Stimulated activated CD4-positive, alpha-beta T cell treated with anti-CD3 and anti-CD28 coated beads, Interleukin-12 subunit alpha, Interleukin-12 subunit beta, amount 100 ng/mL, for 48 hours (primary cell): ENCODE measurements at places on chromosomes 4 and X.

- DNase-seq, result no peak
These were observed 69.2 kb upstream of the PNPLA4 start for GRCh38 chrX:7996414-7996813.

GRCh38 chrX:153875391-153876111, 10.4 kb downstream of the L1CAM start:
- peak; percentile 38 for DNase-seq

- DNase-seq, result no peak
These were observed at the start of gene FAT1 for GRCh38 chr4:186723292-186724057. TSS of gene FAT1 (minus strand) at chr4:186723856. CDS start at chr4:186709827, 14,029 bp downstream.

DNA sequence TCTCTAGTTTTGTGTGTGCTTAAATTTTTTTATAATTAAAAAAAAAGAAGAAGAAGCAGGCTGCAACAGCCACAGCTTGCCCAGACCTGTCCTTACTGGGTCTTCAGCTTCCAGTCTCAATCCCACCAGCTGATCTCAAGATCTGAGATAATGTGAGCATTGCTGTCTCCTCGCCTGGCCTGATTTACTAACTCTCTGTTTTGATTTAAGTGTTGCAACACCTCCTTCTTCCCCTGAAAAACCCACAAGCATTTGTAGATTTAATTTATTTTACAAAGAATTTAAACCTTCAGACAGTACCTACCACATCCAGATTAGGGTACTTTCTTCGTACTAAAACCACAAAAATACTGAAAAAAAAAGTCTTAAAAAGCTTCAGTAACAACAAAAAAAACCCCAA, 38.0 kb downstream of the FAM241A start:
- DNase-seq, result no peak

DNA sequence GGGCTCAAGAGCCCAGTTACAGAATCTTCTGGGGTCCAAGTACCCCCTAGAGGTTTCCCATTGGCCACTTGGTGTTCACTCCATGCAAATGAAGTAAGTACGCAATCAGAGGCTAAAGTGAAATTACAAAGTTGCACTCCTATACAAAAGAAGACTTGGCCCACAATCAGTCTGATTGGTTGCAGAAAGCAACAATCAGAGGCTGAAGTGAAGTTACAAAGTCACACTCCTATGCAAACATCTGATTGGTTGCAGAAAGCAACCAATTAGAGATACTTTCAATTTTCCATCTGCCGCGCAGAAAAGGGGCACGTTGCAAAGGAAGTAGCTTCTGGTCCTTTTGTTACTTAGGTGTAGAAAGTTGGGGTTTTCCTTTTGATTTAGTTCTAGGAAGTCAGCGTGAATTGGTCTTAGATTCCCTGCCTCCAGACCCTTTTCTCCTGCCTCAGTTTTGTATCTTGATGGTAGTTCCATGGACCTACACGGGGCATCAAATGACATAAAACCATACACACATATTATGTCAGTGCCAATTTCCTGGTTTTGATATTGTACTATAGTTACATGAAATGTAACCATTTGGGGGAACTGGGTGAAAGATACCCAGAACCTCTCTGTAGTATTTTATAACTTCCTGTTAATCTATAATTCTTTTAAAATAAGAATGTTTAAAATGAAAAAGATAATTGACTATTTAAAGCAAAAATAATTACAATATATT, 12.4 kb upstream of the PIN4 start:
- DNase-seq, result no peak

DNA sequence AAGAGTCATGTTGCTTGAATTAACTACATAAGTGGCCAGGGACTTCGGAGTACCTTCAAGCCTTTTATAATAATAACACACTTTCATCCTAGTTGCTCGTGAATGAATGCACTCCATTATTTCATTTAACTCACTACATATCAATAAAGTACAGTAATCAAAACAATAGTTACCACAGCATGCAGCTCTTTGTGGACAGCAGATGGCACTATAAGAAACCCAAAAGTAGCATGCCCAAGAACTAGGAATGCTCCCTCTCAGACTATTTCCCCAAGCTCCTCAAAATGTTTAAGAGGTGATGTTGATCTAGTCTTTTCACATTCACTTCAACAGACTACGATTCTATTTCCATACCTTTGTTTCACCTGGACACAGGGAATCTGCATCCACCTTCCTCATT, 500.8 kb upstream of the DIAPH2 start:
- DNase-seq, result no peak

- no peak for DNase-seq
These were observed 508.7 kb upstream of the DIPK2B start for GRCh38 chrX:45709381-45709780.

GRCh38 chr4:40685300-40685699, 55.6 kb upstream of the RBM47 start:
- DNase-seq, result no peak

GRCh38 chr4:127400731-127401346, 231.9 kb upstream of the INTU start:
- DNase-seq, result peak; percentile 9

DNA sequence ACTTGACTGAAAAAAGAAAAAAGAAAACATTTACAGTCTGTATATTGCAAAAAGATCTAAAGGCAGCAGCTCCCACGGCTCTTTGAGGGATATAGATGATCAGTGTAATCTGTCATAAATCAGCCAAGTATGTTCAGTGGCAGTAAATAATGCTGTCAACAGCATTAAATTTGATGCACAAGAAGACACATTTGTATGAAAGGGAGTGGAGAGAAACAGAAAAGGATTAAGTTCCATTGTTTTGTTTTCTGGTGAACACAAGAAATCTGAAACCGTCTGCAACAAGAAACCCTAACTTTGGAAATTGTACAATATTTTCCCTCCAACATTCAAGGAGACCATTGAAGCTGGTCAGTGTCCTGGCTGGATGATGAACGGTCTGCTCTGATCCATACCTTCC, 27.6 kb upstream of the C1QTNF7 start:
- DNase-seq, result no peak

- no peak for DNase-seq
These were observed 32.4 kb upstream of the SORCS2 start for GRCh38 chr4:7159923-7160322.
